CD4-positive, alpha-beta T cell treated with Interleukin-6 at 100 ng/mL for 8 hours (primary cell): ENCODE measurements at places on chromosomes 2 and 18.

GRCh38 chr2:128841803-128842202 is 523.1 kb upstream of the HS6ST1 start:
- no peak for DNase-seq

GRCh38 chr2:18987016-18987415 is 371.4 kb downstream of the OSR1 start:
- no peak for DNase-seq

DNA sequence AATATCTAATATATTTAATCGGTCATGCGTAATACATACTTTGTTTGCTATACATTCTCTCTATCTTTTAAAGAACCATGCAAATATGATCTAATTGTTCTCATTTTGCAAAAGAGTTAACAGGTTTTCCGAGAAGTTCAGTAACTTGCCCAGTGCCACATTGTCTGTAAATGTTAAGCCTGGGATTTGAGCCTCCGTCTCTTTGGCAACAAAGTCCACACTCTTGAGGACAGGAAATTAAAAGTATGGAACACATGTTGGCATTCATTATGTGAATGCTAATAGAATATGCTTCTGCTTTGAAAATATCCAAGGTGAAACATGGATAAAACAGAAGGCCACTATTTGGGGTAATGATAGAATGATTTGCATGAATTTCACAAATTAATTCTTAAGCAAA is 85.2 kb downstream of the LRP1B start:
- no peak for DNase-seq

GRCh38 chr2:174473796-174474195 is 13.0 kb downstream of the GPR155 start:
- no peak for DNase-seq

DNA sequence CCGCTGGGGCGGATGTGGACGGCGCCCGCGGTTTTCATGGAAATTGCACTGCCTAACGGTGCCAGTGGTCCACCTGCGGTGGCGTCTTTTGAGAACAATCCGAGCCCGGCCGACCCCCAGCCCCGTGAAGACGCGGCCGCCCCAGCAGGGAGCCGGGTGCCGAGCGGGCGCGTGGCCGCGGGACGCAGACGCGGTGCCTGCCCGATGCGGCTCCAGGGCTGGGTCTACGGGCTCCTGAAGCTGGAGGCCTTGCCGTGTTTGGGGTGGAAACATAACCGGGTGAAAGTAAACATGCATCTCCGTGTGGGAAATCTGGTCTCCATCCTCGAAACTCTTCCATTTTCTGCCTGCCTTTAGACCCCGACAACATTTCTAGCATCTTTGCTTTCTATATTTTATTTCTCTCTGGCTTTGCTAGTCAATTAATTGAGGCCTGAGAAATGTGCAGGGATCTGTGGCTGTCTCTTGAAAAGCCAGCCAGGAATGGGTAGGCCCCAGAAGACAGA is 572 bp downstream of the INPP4A start:
- no peak for DNase-seq

DNA sequence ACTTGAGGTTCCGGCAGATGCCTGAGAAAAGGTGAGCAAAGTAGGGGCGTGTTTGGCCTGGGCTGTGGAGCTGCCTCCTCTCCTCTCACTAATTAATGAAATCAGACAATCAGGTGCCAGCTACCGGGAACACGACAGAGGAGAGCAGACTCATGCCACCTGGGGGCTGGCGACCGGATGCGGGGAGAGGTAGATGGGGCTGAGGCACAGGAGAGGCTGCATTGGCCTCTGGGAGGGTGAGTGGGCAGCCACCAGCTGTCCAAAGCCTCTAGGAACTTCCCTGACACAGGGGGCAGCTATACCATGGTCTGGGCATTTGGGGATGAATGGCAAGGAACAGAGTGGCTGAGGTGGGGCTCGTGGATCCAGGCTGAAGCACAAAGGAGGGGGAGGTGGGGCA is 25.0 kb downstream of the FBXO41 start:
- no peak for DNase-seq
